Uterus (tissue), 4 donors: ENCODE measurements at places on chromosomes 5 and 9. TPM values are rescaled to one million over a fixed set of nuclear protein-coding genes. Genes with fewer than 3 reads are reported as not detected.

DNA sequence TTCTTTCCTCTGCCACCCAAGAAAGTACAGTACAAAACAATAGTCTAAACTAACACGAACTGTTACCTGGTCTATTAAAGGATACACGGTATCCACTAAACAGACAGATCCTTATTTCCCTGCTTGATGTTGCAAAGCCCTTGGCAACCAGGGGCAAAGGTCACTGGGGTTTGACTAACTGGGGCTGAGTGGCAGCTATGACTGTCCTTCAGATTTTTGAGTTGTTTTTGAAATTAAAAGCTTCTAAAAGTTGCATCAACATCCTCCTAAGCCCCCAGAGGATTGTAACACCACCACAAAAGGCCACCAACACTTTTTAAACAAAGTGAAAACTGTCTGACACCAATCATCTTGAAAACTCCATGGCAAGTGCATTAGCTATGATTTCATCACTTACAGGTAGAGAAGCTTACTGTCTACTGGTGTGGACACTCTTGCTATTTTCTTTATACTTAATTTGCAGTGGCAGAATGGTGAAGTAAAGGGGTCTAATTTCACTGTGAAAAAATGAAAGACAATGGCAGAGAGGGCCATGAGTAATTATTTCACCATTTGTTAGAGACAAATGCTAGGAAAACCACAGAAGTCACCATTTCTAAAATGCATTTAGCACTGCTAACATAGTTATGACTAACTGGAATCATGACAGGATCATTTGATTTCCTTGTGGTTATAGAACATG, 292.4 kb downstream of the EFNA5 start:
- DNase-seq: no peak
- H3K27me3 ChIP-seq: no peaks in the 10 kb centered on the region
- no peaks in the 10 kb centered on the region for H3K4me1 ChIP-seq
- H3K4me3 ChIP-seq: no peak overlapping the region
- H3K36me3 ChIP-seq: no peaks in the 10 kb centered on the region
- H3K27ac ChIP-seq: no peak overlapping the region

- no peak overlapping the region for H3K4me3 ChIP-seq
- H3K27ac ChIP-seq: no peak overlapping the region
- H3K36me3 ChIP-seq: no peaks in the 10 kb centered on the region
- DNase-seq: no peak
- H3K27me3 ChIP-seq: no peaks in the 10 kb centered on the region
These were observed 64.9 kb downstream of the CDC42SE2 start for GRCh38 chr5:131328536-131329285.

DNA sequence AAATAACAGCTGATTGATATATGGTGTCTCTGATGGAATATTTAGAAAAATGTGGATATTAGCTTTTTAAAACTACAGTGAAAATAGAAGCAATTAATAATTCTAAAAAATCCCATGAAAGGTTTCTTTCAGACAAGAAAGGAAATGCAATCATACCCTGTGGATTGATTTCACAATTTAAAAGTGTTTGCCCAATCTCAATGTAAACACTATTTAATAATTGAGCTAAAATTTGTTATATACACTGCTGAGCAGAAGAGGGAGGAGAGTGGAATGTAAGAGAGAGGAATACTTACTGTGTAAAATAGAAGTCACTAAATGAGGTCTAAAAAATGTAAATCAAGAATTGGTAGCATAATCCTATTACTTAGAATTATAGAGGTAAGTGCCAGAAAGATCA, 76.9 kb downstream of the FEM1C start:
- H3K27me3 ChIP-seq: no peaks in the 10 kb centered on the region
- no peak overlapping the region for H3K27ac ChIP-seq
- no peak for DNase-seq
- no peaks in the 10 kb centered on the region for H3K36me3 ChIP-seq

DNA sequence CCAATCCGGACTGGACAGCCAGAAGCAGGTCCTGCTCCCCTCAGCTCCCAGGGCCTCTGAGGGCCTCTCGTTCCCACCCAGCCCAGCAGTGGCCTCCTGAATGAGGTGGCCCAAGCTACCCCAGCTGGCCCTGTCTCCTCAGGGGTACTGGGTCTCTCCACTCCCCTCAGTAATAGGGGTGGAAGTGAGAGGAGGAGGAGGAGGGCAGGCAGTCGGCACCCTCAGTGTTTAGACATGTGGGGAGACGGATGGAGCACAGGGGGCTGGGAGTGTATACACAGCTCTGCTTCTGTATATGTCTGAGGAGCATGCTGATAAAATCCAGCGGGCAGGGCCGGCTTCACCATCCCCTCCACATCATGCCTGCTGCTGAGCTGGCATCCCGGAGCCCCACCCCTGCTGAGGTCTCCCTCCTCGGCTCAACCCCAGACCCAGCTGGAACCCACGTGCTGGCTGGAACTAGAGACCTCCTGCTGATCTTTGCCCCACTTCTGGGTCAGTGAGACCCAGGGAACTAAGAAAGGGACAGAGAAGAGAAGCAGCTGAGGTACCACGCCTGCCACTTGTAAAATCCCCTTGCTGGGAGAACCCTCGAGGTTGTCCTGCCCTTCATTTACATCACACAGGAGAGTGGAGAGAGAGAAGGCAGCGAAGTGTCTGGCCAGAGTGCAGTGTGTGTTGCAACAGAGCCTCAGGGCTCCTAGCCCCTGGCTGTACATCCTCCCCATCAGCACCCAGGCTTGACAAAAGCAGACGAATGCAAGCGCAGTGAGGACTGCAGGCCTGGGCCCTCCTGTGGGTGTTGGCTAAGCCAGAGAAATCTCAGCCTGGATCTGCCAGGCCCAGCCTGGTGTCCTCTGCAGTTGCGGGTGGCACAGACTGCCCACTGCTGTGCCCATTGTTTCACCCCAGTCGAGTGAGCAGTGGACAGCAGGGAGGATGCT, 77.5 kb downstream of the PSD2 start:
- H3K36me3 ChIP-seq: no peaks in the 10 kb centered on the region
- H3K4me1 ChIP-seq: no peaks in the 10 kb centered on the region
- H3K4me3 ChIP-seq: no peak overlapping the region
- no peak overlapping the region for H3K27ac ChIP-seq

DNA sequence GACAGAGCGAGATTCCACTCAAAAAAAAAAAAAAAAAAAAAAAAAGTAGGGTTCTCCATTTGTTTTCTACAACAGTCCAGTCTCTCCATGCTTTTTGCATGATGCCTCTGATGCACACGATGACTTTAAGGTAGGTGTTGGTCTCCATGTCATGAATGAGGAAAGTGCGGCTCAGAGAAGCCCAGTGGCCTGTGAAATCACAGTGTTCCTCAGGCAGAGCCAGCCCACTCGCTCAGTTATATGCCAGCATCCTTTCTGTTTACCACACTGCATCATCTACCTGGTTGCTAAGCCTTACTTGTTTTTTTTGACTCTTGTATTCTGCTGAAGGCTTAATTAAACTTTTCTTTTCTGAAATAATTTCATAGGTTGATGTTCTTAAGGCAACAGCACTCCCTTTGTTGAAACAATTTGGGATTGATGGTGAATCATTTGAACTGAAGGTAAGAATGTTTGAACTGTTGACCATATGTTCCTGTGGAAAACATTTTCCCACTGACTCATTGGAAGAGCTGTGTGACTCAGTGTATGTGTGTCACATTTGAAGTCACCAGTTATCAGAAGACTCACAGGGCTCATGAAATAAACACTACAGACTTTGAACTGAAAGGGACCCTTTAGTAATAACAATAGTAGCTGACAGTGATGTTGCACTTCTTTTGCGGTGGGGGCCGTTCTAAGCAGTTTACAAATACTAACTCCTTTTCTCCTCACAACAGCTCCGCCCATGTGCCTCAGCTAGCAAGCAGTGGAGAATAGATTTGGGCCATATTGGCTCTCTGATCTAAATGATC, 40.2 kb downstream of the RCL1 start:
- no peaks in the 10 kb centered on the region for H3K36me3 ChIP-seq
- H3K4me1 ChIP-seq: no peaks in the 10 kb centered on the region
- no peak overlapping the region for H3K27ac ChIP-seq
- H3K4me3 ChIP-seq: no peak overlapping the region

- H3K27ac ChIP-seq: no peak overlapping the region
- no peaks in the 10 kb centered on the region for H3K4me1 ChIP-seq
- H3K36me3 ChIP-seq: no peaks in the 10 kb centered on the region
These were observed 23.7 kb downstream of the PPP3R2 start for GRCh38 chr9:101571114-101571513.

The DRD1 gene
- not detected for total RNA-seq

The C9orf50 gene
- not detected for total RNA-seq

The PRLR gene
- total RNA-seq: 80.6 TPM

The SPARC gene
- total RNA-seq: 566 TPM
